Mammary epithelial cell (primary cell): ENCODE measurements at places on chromosomes 7 and 10. TPM values are rescaled to one million over a fixed set of nuclear protein-coding genes. Genes with fewer than 3 reads are reported as not detected.

The SPDYE5 gene
- total RNA-seq: not detected

The RPP38 gene
- 21.7 and 25.3 TPM in 2 replicates for total RNA-seq

The UPK3BL2 gene
- 1.3 TPM for total RNA-seq

DNA sequence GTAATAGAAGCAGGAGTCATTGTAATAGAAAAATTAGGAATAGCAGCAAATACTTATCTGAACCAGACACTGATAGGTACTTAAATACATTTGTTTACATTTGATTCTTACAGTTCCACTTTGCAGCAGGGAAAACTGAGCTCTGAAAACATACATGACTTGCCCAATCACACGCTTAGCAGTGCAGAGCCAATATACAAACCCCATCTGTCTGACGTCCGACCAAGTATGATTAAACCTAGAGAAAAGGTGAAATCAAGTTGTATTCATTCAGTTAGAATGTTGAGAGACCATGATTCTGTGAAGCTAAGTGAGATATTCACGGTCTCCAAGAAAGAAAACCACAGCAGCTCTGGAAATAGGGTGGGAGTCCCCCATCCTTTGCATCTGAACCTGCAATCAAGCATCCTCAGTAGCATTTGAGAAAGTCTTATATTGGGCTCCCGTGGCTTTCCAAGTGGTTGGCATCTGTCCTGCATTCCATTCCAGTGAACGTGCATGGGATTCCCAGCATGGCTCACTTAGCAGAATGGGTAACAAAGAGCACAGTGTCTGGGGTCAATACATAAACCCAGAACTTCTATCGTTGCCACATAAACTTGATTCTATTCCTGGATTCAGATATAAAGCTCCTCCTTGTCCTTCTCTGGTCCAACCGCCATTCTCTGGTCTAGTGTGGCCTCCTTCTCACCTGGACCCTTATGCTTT lies 148.7 kb upstream of the RSU1 start:
- DNase-seq: peak; percentile 97

DNA sequence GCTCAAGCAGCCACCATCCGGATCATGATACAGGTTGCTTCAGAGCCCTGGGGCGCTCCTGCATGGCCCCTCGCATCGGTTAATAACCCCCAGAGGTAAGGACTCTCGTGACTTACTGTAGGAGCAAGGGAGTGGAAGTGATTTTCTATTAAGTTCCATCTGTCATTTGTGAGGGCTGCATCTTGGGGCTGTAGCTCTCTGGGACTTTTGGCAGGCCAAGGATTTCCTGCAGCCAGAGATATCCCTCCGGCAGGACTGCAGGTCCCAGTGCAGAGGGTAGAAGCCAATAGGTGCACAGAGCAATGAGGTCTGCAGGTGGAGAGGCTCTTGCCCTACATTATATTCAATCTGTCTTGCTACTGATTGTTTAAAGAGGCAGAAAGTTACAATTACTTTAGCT lies 356.8 kb upstream of the ADARB2 start:
- DNase-seq: no peak

GRCh38 chr7:15236952-15237351 lies 324.9 kb downstream of the AGMO start:
- no peak for DNase-seq

DNA sequence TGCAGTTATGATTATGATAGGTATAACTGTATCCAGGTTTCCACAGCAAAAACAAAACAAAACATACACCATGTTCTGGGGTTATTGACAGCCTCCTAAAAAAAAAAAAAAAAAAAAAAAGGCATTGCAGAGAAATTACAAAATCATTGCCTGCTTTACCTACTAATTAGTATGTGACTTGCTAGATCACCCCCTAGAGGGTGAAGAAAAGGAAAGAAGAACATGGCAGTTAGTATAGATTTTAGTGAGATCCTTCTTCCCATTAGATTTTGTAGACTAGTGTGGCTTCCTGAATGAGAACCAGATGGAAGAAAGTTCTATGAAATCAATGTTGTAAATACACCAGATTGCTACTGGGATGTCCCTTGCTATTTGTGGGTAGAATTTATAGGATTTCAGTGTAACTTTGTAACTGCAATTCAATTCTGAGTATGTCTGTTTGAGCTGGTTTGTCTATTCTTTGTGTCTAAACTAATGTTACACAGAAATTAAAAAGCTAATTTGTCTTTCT lies 24.0 kb upstream of the AGBL3 start:
- DNase-seq: no peak

DNA sequence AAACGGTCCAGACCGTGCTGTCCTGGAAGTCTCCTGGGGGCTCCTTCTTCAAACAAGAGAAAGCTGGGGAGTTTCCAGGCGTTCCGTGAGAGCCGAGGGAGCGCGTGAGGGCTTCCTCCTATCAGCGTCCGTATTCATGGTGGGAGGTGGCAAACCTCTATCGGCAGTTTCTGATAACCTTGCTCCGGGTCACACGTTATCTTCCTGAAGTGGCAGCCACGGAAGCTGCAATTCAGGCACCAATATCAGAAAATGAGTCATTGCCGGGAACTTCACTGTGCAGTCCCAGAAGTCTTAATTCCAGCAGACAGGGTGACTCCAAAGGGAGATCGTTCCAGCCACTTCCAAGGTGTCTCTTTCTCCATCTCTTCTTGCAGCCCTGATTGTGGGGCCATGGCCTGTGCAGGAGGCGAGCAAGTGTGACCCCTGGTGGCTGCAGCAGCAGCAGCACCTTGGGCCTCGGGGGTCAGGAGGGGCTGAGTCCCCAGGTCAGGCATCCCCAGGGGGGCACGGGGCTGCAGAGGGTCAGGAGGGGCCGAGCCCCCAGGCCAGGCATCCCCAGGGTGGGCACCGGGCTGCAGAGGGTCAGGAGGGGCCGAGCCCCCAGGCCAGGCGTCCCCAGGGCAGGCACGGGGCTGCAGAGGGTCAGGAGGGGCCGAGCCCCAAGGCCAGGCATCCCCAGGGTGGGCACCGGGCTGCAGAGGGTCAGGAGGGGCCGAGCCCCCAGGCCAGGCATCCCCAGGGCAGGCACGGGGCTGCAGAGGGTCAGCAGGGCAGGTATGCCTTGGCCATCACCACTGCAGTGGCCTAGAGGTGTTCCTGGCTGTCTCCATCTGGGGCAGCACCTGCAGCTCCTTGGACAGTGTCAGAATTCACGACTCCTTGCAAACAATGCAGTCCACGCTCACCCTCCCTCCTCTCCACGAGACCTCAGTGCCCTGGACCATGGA lies 538.7 kb downstream of the DNAJB6 start:
- no peak for DNase-seq

- peak; percentile 8 for DNase-seq
Measured at GRCh38 chr7:94382132-94382531, 12.6 kb upstream of the COL1A2 start.

GRCh38 chr10:6082496-6083395 lies 6.1 kb upstream of the RBM17 start:
- DNase-seq: no peak

GRCh38 chr10:127364034-127364433 lies 167.6 kb upstream of the INSYN2A start:
- DNase-seq: no peak

DNA sequence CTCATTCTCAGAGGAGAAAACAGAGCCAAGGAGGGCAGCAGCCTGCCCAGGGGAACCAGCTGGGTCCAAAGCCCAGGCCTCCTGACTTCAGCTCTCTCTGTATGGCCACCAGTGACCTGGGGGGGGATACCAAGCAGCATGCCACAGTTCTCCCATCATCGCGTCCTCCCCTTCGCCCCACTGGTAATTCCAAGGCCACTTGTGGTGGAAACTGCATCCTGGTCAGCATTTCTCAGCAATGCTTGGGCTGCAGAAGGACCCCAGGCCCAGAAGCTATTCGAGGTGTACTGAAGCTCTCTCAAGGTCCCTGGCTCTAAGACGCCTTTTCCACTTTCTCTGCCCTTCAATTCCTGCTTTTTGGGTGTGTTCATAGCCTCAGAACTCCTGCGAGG lies 27.1 kb downstream of the BTBD16 start:
- no peak for DNase-seq

- DNase-seq: no peak
Measured at GRCh38 chr10:60911216-60911615, 32.8 kb downstream of the RHOBTB1 start.
